Upper lobe of right lung (tissue), 1 donor: ENCODE measurements at places on chromosomes 4 and X.

GRCh38 chr4:138242076-138242833 is at the start of gene SLC7A11:
SLC7A11 (minus strand) TSS chr4:138242349; CDS start chr4:138242069, 280 bp downstream.
- DNase-seq: no peak

- DNase-seq: no peak
These were observed 101.5 kb downstream of the SORBS2 start for GRCh38 chr4:185710487-185710995.

DNA sequence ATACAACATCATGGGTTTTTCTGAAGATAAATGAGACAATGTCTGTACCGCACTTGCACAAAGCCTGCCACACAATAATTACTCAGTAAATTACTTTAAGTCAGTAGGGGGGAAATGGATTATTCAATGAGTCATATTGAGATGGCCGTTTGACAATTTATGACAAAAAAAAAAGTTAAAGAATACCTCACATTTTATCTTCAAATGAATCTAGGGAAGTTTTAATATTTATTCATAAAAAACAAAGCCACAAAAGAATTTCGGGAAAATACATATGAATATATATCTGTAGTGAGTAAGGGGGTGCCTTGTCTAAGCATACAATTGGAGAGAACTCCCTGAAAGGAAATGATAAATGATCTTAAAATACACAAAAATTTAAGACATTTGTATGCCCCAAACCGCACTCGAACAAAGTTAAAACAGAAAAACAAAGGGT is 197.0 kb upstream of the SLC7A11 start:
- no peak for DNase-seq

- no peak for DNase-seq
These were observed 795.0 kb downstream of the CCSER1 start for GRCh38 chr4:90922174-90922573.

- DNase-seq: no peak
These were observed 12.6 kb upstream of the GBA3 start for GRCh38 chr4:22680065-22680642.

DNA sequence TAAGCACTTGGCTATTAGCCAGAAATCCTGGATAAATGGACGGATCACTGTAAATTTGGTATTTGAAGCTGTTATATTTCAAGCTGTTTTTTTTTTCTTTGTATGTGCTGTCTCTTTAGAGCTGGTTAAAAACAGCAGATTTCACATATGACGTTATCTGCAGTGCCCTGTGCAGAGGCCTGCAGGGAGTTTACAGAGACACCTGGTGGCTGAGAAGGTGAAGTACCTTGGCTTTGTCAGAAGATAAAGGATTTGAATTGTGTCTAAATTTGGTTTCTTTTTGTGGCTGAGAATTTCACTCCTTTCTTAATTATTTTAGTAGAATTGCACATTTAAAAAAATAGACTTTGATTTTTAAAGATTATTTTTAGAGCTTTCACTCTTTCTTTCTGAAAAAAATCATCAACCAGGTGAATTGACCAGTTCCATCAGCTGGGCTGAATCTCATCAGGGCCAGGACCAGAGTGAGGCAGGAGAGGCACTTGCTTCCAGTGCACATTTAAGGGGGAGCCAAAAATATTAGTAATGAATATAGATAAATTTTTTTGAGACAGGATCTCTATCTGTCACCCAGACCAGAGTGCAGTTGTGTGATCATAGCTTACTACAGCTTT is 9.6 kb upstream of the CHRNA9 start:
- DNase-seq: no peak

- no peak for DNase-seq
These were observed 422.3 kb downstream of the MAPK10 start for GRCh38 chr4:85937507-85937906.
